ENCODE measurements at places on chromosomes 13 and 19. TPM values are rescaled to one million over a fixed set of nuclear protein-coding genes. Genes with fewer than 3 reads are reported as not detected.

DNA sequence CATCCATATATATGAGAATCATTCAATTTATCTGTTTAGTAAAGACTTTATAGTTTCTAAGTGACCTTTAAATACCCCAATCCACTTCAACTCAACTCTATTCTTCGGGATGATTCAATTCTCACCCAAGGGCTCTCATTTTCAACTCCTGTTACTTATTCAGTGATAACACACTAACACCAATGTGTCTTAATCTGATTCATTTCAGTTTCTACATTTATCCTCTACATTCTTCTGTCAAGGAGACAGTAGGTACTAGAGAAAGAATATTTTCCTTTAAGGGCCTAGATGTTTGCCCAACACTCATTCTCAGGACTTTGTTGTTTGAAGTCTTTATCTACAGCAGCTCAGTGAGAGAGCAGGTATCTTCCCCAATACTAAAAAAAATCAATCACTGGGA is 7.1 kb downstream of the ARGLU1 start:
- H3K27ac ChIP-seq: no peak overlapping the region

Gene PRDX2
- total RNA-seq: 196 TPM

DNA sequence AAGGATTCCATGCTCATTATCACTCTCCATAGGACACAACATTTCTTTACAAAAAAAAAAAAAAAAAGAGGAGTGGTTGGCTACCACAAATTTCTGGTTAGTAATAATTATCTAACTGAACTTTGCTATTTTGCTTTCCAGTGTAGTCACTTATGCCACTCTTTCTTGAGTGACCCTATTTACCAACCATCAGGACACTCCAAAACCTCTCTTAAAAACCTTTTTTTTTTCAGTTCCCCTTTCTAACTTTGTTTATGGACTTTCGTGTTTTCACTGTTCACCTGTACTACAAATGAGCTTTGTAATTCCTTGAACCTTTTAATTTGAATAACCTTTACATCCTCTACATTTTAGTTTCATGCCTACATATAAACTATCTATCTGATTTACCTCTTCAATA is 686.5 kb upstream of the PCDH9 start:
- H3K4me3 ChIP-seq: no peak overlapping the region
- no peaks in the 10 kb centered on the region for H3K4me1 ChIP-seq
- no peaks in the 10 kb centered on the region for H3K27me3 ChIP-seq
- H3K27ac ChIP-seq: no peak overlapping the region
- no peaks in the 10 kb centered on the region for H3K36me3 ChIP-seq

GRCh38 chr13:73754727-73755292 is 379.4 kb downstream of the KLF12 start:
- peak; percentile 89 for DNase-seq
- no peaks in the 10 kb centered on the region for H3K4me1 ChIP-seq
- H3K4me3 ChIP-seq: no peak overlapping the region
- H3K27me3 ChIP-seq: no peaks in the 10 kb centered on the region
- H3K36me3 ChIP-seq: peaks cover 2% of the 10 kb centered on the region
- no peak overlapping the region for H3K27ac ChIP-seq

Gene NBEA
- 26.5 TPM for total RNA-seq

Gene NLRP12
- total RNA-seq: 9.8 TPM

- no peak overlapping the region for H3K4me3 ChIP-seq
- H3K27ac ChIP-seq: no peak overlapping the region
- no peaks in the 10 kb centered on the region for H3K27me3 ChIP-seq
- H3K4me1 ChIP-seq: peaks cover 49% of the 10 kb centered on the region
- peak; percentile 93 for DNase-seq
Measured at GRCh38 chr19:35309481-35310279, 17.7 kb downstream of the MAG start.

GRCh38 chr19:14575428-14575980 is 3.6 kb upstream of the NDUFB7 start:
- no peak overlapping the region for H3K27ac ChIP-seq
- no peaks in the 10 kb centered on the region for H3K4me1 ChIP-seq
- no peaks in the 10 kb centered on the region for H3K36me3 ChIP-seq
- H3K27me3 ChIP-seq: no peaks in the 10 kb centered on the region
- H3K4me3 ChIP-seq: no peak overlapping the region

GRCh38 chr13:113815151-113816058 is 48.5 kb downstream of the GAS6 start:
- H3K4me1 ChIP-seq: peaks cover 2% of the 10 kb centered on the region
- no peak overlapping the region for H3K4me3 ChIP-seq
- H3K27me3 ChIP-seq: no peaks in the 10 kb centered on the region
- no peaks in the 10 kb centered on the region for H3K36me3 ChIP-seq

- DNase-seq: no peak
- no peak overlapping the region for H3K4me3 ChIP-seq
- no peaks in the 10 kb centered on the region for H3K27me3 ChIP-seq
Measured at GRCh38 chr19:47200530-47200929, 30.5 kb downstream of the BBC3 start.

DNA sequence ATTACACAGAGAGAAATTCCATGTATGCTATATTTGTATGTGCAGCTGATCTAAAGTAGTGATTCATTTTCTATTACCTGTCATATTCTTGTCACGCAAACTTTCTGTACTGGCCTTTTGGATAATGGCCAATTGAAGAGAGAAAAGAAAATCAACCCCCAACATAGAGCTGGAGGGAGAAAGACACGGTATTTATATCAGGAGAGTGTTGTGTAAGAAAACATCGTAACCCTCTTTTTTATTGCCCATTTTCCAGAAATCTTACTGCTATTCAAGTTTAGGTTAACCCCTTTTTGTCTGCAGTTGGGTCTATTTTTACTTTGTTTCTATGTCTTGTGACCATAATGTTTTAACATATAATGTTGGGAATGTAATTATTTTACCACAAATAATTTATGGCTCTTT is 27.9 kb downstream of the DGKH start:
- DNase-seq: peak; percentile 40
- H3K36me3 ChIP-seq: no peaks in the 10 kb centered on the region
- no peaks in the 10 kb centered on the region for H3K27me3 ChIP-seq
- no peak overlapping the region for H3K27ac ChIP-seq

Gene THSD8
- total RNA-seq: 2.2 TPM

DNA sequence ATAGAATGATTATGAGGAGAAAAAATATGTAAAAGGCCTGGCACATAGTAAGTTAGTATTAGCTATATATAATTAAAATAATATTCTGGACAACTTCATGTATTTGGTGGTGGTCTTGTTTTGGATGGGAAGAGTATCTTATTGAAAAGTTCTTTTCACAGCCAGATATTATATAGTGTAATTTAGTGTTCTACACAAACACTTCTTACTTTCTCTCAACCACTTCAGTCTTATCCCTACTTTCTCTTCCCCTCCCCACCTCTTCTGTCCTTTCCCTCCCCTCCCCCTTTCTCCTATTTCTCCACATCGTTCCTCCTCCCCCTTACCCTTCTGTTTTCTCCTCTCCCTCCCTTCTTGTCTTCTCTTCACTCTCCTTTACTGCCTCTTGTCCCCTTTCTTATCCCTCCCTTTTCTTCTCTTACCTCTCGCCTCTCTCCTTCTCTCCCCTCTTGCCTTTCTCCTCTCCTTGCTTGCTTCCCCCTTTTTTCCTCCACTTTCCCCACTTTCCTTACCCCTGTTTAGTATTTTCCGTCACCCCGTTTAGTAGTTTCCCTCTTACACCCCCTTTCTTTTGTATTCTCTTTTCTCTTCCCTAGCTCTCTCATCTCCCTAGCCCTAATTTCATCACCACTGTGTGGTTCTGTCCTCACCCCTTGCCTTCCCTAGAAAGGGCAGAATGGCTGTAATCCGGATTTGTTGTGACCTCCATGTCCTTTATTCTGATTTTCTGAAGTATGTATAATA is 107.2 kb upstream of the MLNR start:
- no peak overlapping the region for H3K27ac ChIP-seq
- H3K4me3 ChIP-seq: no peak overlapping the region
- no peaks in the 10 kb centered on the region for H3K27me3 ChIP-seq
- H3K36me3 ChIP-seq: peaks cover 22% of the 10 kb centered on the region

DNA sequence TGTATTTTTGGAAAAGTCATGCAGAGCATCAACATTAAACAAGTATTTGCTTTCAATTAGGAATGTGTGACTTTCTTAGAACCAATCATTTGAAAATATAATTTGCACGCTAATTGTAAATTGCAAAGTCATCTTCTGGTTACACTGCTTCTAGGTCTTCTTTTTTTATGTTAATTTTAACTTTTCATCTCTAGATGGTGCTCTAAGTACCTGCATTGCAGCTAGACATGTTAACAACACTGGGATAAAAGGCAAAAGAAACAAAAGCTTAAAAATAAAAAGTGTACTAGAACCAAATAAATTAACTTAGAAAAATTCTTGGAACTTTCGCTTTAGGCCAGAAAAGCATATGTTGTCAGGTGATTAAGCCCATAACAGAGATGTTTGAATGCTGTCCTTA is 2758.2 kb downstream of the PCDH9 start:
- no peaks in the 10 kb centered on the region for H3K27me3 ChIP-seq
- DNase-seq: peak; percentile 68
- no peaks in the 10 kb centered on the region for H3K36me3 ChIP-seq
- H3K4me3 ChIP-seq: no peak overlapping the region
- H3K4me1 ChIP-seq: no peaks in the 10 kb centered on the region

DNA sequence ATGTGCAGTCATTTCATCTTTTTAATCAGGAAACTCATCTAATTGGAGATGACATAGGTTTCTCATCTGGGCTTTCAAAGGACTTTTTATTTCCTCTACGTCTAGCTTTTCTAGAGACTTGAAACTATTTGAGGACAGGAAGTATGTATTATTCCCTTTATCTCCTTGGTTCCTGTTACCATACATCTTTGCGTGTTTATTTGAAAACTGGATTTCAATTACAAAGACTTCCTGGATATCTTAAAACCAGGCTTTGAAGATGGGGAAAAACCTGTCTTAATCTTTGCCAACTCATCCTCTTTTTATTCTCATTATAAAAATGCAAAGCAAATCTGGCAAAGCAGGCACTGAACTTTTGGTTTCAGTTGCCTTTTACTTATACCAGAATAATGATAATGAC is 130.5 kb downstream of the LMO7 start:
- no peaks in the 10 kb centered on the region for H3K27me3 ChIP-seq
- DNase-seq: no peak
- no peak overlapping the region for H3K4me3 ChIP-seq
- H3K36me3 ChIP-seq: no peaks in the 10 kb centered on the region
- no peaks in the 10 kb centered on the region for H3K4me1 ChIP-seq
- no peak overlapping the region for H3K27ac ChIP-seq

DNA sequence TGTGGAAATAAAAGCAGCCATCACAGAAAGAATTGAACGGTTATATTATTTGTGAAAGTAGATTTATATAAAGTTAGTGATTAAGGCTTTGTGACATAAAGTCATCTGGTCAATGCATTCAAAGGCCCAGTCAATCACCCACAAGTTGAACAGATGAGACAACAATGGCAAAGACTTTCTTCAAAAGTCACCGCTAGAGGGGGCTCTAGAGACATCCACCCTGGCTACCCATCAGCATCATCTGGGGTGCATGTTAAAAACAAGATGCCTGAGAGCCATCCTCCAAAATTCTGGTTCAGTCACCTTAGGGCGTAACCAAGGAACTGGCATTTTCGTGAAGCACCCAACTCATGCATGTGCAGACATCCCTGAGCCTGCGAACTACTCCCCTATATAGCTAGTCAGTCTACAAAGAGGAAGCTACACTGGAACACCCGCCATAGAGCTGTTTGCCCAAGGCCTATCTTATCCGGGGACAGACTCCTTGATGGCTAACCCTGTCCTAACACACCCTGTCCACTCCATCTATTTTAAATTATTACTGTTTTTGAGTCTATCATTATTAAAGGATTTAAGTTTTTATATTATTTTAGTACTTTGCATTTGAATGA is 970.5 kb downstream of the UQCRFS1 start:
- DNase-seq: peak; percentile 35
- no peaks in the 10 kb centered on the region for H3K27me3 ChIP-seq
- H3K27ac ChIP-seq: no peak overlapping the region
- H3K36me3 ChIP-seq: no peaks in the 10 kb centered on the region

Gene ALOX5AP
- 17.9 TPM for total RNA-seq

Gene KCNJ14
- 0.83 TPM for total RNA-seq
